ENCODE measurements at places on chromosomes 6 and 20. TPM values are rescaled to one million over a fixed set of nuclear protein-coding genes. Genes with fewer than 3 reads are reported as not detected.

SOX18 gene
- total RNA-seq: 3.3 TPM

TRMT6 gene
- 13.2 TPM for total RNA-seq

PSMB1 gene
- 282 TPM for total RNA-seq

TMEM63B gene
- 58.2 TPM for total RNA-seq

CGAS gene
- 0.27 TPM for total RNA-seq

GNRH2 gene
- 0.32 TPM for total RNA-seq

TSBP1 gene
- not detected for total RNA-seq

SLC22A3 gene
- total RNA-seq: 0.07 TPM

HCK gene
- total RNA-seq: 0.17 TPM

MLN gene
- not detected for total RNA-seq

RIPPLY2 gene
- total RNA-seq: not detected

MYCT1 gene
- not detected for total RNA-seq

C6orf47 gene
- 13.4 TPM for total RNA-seq
